ENCODE measurements at places on chromosomes 12 and 14.

DNA sequence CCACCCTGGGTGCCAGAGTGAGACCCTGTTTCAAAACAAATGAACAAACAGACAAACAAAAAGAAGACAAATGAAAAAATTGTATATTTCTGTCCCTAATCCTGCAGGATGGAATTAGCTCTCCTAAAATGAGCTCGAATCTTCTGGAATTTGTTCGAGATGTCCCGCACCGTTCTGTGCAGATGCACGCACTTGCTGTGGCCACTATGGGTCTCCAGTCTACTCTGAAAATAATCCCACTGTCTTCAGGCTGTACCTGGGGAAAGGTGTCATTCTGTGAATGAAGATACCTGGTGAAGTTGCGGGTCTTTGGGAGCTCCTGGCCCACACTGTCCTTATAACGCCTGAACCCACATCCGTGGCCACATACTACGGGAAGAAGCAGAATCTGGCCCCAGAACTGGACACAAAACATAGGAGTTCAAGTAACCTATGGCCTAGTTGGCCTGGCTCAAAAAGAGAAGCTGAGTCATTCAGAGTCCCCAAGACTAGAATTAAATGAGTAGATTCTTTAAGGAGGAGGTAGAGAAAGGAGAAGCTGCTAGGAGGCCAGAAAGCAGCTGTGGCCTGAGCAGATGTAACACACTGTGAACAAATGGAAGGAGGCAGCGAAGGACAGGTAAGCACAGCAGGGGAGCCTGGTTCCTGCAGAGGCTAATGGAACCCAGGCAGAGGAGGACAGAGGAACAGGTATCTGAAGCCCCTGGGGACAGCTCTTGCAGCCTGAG, 108.6 kb downstream of the FOXN3 start:
- DNase-seq, result no peak

DNA sequence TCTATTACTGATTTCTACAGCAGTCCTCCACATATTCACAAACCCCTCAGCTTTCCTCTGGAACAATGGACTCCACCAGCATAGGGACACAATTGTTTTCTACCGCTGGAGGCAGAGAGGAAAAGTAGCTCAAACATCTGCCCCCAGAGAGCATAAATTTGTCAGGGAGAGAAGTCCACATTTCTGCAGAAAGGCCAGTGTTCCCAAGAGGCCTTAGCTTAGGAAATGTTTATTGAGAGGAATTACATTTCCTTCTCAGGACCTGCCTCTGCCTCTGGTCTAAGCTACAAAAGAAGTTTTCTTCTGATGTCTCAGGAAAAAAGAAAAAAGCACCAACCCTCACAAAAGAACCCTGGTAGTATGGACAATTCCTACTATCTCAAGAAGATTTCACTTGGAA, 217.8 kb upstream of the BMP4 start:
- DNase-seq, result no peak

- no peak for DNase-seq
These were observed 344.5 kb downstream of the TMTC2 start for GRCh38 chr12:83031196-83031595.

GRCh38 chr14:100348253-100348729, 25.2 kb downstream of the SLC25A47 start:
- no peak for DNase-seq

DNA sequence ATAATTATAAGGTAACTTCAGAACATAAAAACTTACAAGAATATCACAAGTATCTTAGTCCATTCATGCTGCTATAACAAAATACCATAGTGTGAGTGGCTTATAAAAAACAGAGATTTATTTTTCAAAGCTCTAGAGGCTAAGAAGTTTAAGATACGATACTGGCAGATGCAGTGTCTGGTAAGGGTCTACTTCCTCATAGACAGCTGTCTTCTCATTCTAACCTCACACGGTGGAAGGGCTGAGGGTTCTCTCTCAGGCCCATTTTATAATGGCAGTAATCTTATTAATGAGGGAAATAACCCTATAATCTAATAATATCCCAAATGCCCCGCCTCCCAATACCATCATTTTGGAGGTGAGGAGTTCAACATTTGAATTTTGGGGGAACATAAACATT, 23.7 kb upstream of the OSBPL8 start:
- no peak for DNase-seq

DNA sequence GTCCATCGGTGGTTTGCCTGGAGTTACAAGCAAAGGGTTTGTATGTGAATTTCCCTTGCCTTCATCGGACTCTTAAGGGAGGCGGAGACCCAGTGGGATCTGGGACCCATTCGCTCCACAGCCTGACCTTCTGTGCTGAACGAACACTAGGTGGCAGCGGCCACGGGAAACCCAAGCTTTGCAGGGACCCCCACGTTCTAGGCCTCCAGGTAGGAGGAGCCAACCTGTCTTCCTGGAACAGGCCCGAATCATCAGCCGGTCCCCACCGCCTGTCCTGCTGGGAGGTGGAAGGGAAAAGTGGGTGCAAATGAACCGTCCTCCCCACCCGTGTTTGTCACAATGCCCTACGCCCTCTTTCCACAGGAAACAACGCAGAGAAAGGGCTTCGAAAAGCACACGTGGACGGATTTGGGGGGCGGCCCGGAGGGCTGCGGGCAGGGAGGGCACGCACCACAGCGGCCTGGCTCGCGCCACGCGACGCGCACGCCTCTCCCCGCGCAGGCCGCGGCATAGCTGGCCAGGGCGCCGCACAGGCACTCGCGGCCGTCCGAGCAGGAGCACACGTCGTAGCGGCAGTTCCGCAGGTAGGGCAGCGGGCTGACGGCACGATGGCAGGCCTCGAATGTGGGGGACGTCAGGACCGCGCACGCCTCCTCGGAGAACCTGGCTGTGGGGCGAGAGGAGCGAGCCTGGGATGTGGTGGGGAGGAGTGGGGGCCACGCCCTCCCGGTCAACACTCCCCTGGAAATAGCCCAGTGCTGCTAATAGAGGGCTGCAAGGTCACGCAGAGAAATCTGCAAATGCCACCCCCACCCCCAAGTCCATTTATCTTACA, 67.8 kb downstream of the VWF start:
- DNase-seq, result no peak

DNA sequence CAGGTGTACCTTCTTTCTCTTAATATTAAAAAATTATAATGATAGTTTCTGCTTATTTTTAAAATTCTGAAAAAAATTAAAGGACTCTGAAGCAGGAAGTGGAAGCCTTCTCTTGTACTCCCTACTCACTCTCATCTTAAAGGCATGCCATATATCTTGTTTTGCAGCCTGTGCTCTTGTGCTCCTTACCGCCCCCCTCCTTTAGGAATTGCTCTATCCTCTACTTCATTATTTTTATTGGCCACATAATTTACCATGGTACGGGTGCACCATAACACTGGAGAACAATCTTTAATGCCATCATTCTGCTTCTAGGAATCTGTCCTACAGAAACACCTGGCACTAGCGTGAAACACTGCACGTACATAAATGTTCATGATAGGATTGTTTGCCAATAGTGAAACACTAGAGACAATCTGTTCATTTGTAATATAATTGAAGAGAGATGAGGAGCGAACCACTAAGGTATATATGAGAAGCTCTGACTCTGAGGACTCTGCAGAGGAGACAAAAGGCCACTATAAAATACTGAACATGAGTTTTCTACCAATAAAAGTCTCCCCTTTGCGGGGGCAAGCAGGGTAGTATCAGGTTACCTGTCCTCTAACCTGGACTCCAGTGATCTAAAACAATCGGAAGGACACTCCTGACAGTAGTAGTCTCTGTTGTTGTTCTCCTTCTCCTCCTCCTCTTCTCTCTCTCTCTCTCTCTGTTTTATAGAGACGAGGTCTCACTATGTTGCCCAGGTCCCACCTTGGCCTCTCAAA, 6.3 kb upstream of the NYNRIN start:
- DNase-seq, result peak; percentile 63

GRCh38 chr12:48201516-48201915, 1.6 kb downstream of the OR10AD1 start:
- DNase-seq, result no peak

GRCh38 chr12:27273114-27273513, 29.0 kb downstream of the STK38L start:
- DNase-seq, result no peak

- no peak for DNase-seq
These were observed 53.3 kb downstream of the BEGAIN start for GRCh38 chr14:100533656-100534485.

GRCh38 chr14:77107228-77107627, 9.2 kb downstream of the CIPC start:
- no peak for DNase-seq

- DNase-seq, result no peak
These were observed 122.2 kb downstream of the NCOR2 start for GRCh38 chr12:124445121-124445718.

DNA sequence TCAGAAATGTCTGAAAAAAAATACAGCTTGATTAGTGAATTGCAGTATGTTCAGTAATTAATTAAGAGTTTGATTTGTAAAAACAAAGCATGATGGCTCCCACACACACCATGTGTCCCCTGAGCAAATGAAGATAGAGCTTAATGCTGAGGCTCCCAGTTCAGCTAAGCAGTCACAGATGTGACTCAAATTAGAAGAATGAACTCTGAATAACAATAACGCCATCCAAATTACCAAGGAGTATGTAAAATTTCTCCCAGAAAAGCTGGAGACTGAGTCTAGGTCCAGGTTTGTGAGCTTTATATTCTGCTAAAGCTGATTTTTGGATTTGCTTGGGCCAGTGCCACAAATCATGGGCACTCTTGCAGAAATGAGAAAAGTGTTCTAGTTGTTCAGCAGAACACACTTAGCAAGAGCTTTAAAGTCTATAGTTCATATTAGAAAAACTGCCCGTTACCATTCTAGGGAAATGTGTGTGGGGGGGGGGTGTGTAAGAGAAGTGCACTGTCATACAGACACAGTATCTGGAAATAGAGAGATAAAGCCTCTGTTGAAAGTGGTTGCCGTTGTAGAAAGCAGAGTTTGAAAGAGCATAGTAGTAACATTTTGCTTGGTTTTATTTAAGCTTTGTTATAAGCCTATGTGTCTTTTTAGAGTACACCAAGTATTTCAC, 253.1 kb downstream of the BCAT1 start:
- no peak for DNase-seq
